SK-MEL-5 (cell line): ENCODE measurements at places on chromosomes 4 and X. TPM values are rescaled to one million over a fixed set of nuclear protein-coding genes. Genes with fewer than 3 reads are reported as not detected.

GABRG1 gene
- 0.03 TPM in 1 of 2 replicates, not detected in the other for total RNA-seq

SLC6A14 gene
- not detected in 2 replicates for total RNA-seq

EXOC1L gene
- total RNA-seq: not detected in 2 replicates

POU3F4 gene
- not detected in 2 replicates for total RNA-seq

ERAS gene
- total RNA-seq: 0.40 TPM in 1 of 2 replicates, not detected in the other

CFP gene
- total RNA-seq: 0.95 TPM in 1 of 2 replicates, not detected in the other

UGT2B11 gene
- total RNA-seq: not detected in 2 replicates

BEND4 gene
- total RNA-seq: not detected in 2 replicates

DUSP21 gene
- total RNA-seq: not detected in 2 replicates

FABP2 gene
- total RNA-seq: not detected in 2 replicates

SMAD1 gene
- total RNA-seq: 8.1 and 8.8 TPM in 2 replicates

SPATA4 gene
- not detected in 2 replicates for total RNA-seq

GPR82 gene
- not detected in 2 replicates for total RNA-seq

PROM1 gene
- 3.1 and 4.1 TPM in 2 replicates for total RNA-seq

MEPE gene
- not detected in 2 replicates for total RNA-seq

XAGE1B gene
- total RNA-seq: 1.8 and 15.3 TPM in 2 replicates

CLIC2 gene
- 0.05 and 0.67 TPM in 2 replicates for total RNA-seq

STBD1 gene
- 0.29 and 1.2 TPM in 2 replicates for total RNA-seq

TEX11 gene
- total RNA-seq: 0.11 TPM in 1 of 2 replicates, not detected in the other

ENPEP gene
- total RNA-seq: not detected in 2 replicates

MAGEE1 gene
- 0.53 and 0.56 TPM in 2 replicates for total RNA-seq

SLITRK2 gene
- total RNA-seq: 0.69 and 1.1 TPM in 2 replicates

CTBP1 gene
- 87.3 and 88.6 TPM in 2 replicates for total RNA-seq

SPANXN3 gene
- total RNA-seq: not detected in 2 replicates

DACH2 gene
- not detected in 2 replicates for total RNA-seq

SOX3 gene
- not detected in 2 replicates for total RNA-seq

TCEAL7 gene
- not detected in 2 replicates for total RNA-seq

NSUN7 gene
- not detected in 2 replicates for total RNA-seq

RBMXL3 gene
- not detected in 2 replicates for total RNA-seq

VSIG4 gene
- not detected in 2 replicates for total RNA-seq

HPGD gene
- 9.5 and 10.4 TPM in 2 replicates for total RNA-seq

ATP8A1 gene
- total RNA-seq: 0.29 and 0.40 TPM in 2 replicates
